ENCODE measurements at places on chromosomes 3 and 15.

DNA sequence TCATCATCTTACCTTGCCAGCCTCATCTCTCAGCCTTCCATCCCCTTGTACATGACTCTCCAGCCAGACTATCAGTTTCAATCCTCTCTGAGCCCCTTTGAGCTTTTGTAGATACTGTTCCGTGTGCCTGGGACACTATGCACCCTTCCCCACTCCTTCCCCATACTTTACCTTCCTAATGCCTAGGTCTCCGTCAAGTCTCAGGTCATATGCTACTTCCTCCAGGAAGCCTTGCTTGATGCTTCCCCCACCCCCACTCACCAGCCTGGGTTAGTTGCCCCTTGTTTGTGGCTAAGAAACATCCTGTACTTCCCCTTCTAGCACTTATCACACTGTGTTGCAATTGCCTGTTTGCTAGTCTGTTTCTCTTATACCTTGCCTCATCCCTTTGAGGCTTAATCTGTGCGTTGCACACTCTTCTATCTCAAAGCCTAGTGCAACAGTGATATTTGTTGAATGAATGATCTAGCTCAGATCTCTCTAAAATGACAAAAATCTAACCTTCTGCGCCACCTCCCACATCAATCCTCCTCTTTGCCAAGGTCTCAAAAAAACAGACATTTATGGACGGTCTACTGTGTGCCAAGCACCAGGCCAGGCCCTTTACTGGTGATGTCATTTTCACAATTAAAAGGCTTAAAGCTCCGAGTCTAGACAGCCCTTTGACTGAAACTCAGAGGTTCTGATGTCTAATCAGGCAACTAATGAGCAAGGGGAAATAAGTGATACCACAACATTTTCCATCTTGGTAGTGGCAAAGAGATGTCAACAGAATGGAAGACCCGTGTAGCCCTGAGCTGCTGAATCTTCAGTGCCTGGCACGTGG is 6.5 kb upstream of the USP3 start:
- DNase-seq = no peak

DNA sequence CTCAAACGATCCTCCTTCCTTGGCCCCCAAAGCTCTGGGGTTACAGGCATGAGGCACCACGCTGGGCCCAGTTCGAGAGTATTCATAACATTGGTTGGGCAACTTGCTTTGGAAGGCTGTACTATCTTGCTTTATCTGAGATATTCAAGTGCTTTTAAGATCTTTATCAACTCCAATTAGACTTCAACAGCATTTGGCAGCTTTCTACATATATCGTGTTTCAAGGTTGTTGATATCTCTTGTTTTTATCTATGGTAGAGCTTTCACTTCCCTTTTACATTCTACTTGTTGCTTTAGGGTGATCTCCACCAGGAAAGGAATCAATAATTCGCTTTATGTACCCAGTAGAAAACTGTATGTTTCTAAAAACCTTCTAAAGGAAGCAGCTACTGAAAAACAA is 395.3 kb downstream of the IL5RA start:
- no peak for DNase-seq

DNA sequence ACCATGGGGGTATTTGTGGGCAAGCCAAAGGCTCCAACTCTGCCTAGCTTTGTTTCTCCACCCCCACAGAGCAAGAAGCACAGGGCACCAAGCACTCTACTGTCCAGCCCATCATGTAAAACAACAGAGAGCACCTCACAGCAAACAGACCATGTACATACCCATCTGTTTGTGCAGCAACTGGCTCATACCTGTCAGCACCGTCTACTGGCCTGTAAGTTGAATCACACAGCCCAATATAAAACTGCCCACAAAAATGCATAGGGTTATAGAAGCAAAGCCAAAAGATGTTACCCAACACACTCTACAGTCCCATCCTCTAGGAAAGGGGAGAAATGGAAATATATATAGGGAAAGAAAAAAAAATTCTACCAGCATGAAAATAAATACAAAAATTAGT is 139.7 kb upstream of the CPNE4 start:
- no peak for DNase-seq

DNA sequence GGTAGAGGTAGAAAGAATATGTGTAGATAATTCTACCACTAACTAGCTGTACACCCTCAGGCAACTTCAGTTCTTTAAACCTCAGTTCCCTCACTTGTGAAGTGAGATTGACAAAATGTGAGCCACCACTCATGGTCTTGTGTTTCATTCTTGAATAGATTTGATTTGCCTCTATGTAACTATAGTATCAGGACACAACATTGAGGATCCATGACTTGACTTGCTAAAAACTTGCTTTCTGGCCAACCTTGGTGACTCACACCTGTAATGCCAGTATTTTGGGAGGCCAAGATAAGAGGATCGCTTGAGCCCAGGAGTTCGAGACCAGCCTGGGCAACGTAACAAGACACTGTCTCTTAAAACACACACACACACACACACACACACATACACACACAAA is 115.8 kb upstream of the FLNB start:
- DNase-seq = no peak

GRCh38 chr3:52685285-52685708 is 416 bp downstream of the PBRM1 start:
- no peak for DNase-seq

DNA sequence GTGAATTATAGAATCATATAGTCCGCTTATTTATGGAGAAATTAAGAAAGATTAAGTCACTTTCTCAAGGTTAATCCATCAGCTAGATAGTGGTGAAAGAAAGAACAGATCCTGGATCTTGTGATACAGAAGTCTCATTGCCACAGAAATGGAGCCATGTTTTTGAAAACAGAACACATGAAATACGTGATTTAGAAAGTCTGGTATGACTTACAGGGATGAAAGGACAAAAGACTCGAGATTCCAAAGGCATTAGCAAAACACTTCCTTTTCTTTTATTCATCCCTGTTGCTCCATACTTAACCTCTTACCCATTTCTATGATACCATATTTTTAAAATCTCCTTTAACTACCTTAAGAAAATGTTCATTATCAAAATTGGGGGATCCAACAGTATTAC is 40.0 kb upstream of the TEX9 start:
- peak; percentile 14 for DNase-seq

GRCh38 chr15:27449941-27450340 is 479.0 kb downstream of the GABRG3 start:
- no peak for DNase-seq

GRCh38 chr3:42013691-42014457 is 52.0 kb upstream of the ULK4 start:
- no peak for DNase-seq

GRCh38 chr3:126672741-126673140 is 17.8 kb upstream of the TXNRD3 start:
- DNase-seq = no peak
